Panc1 (cell line): ENCODE measurements at places on chromosomes 16 and 17.

GRCh38 chr17:43984521-43984920 is 19.9 kb upstream of the NAGS start:
- no peak for DNase-seq

GRCh38 chr17:49349541-49349940 is 12.5 kb downstream of the ZNF652 start:
- no peak for DNase-seq

GRCh38 chr16:89711601-89712273 is 9.0 kb downstream of the VPS9D1 start:
- no peak for DNase-seq

- no peak for DNase-seq
Observed at GRCh38 chr17:1040216-1040600, 43.3 kb downstream of the TIMM22 start.

GRCh38 chr17:3909257-3909656 is 7.0 kb downstream of the P2RX1 start:
- DNase-seq, result no peak

GRCh38 chr16:49932946-49933345 is 77.0 kb upstream of the ZNF423 start:
- no peak for DNase-seq

DNA sequence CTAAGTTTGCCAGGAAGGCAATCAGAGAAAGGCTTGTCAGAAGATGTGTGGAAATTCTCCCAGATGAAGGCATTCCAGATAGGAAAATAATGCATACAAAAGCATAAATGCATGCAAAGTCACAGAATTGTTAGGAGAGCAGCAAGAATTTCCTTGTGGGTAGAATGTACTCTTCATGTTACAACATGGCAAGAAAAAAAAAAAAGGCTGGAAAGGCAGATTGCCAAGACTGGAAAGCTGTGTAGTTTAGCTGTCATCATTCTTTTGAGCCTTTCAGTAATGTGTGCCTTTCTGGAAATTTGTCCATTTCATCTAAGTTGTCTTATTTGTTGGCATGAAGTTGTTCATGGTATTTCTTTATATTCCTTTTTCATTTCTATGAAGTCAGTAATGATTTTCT is 71.0 kb upstream of the EFCAB3 start:
- no peak for DNase-seq

- no peak for DNase-seq
Observed at GRCh38 chr16:48432136-48432535, 46.9 kb upstream of the SIAH1 start.

DNA sequence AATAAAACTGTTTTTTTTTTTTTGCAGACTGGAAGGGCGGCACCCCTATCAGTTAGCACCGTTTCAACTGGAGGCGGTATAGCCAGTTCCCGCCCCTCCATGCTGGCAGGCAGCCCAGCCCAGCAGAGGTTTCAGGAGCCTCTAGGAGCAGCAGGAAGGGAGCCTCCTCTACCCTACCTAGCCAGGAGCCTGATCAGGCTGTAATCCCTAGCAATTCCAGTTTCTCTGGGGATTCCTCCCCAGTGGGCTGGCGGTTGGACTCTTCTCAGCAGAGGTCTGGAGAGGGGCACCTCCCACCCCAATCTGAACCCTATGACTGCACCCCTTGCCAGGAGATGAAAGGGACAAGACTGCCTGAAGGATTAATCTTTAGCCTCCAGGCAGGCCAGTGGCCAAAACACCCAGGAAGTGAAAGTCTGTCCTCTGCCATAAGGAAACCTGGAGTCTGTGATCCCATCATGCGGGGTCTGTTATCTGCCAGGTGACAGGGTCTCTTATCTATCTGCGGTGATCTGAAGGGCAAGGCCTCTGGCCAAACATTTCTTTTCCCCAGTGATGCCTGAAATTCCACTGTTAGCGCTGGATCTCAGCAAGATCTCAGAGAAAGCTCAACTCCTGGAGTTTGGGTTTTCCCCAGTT is 4.9 kb upstream of the CDH1 start:
- no peak for DNase-seq

- no peak for DNase-seq
Observed at GRCh38 chr16:56102183-56102686, 89.1 kb upstream of the GNAO1 start.

DNA sequence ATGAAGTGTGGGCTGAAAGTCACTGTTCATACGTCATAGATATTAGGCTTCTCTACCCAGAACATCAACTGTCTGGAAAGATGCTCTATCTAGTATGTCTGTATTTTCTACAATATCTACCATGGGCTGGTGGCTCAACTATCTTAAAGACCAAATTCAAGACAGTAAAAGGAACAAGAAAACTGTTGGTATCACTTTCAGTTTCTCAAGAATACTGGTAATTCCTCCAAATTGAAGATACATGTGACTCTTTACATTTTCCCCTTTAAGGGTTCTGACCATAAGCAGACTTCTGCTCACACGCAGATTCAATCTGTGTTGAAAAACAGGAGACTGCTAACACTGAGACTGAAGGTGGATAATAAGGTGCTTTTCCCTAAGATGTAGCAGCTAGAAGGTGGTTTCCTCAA is 24.2 kb downstream of the XPO6 start:
- no peak for DNase-seq

DNA sequence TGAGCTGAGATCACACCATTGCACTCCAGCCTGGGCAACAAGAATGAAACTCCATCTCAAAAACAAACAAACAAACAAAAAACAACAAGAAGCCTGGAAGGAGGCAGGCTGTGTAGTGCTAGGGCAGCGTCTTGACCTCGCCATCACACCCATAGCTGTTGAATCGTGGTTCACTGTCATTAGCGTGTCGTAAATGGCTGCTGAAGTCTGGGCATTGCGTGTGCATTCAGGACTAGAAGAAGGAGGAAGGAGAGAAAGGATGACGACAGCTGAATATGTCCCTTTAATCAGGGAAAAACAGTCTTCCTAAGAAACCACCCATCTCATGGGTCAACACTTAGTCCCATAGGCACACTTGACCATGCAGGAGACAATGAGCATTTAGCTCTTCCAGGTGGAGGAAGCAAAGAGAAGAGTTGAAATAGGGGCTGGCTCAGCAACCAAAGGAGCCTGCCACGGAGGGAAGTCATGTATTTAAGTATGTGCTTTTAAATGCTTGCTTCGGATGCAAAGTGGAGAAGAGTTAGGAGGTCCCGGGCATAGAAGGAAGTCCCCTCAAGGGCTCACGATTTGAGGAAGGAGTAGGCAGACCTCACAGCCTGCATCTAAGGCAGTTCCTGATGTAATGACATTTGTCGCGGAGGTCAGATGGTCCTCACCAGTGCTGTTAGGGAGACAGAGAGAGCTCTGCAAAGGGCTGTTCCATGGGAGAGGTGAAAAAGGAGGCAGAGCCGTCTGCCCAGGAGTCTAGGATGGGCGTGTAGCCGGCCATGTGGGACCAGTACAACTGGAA is 8.8 kb downstream of the PRSS22 start:
- no peak for DNase-seq

- no peak for DNase-seq
Observed at GRCh38 chr16:78535098-78535497, 435.6 kb downstream of the WWOX start.

GRCh38 chr16:53511084-53511402 is 8.0 kb upstream of the AKTIP start:
- no peak for DNase-seq

GRCh38 chr16:59500601-59501000 is 766.5 kb upstream of the GOT2 start:
- DNase-seq, result no peak

DNA sequence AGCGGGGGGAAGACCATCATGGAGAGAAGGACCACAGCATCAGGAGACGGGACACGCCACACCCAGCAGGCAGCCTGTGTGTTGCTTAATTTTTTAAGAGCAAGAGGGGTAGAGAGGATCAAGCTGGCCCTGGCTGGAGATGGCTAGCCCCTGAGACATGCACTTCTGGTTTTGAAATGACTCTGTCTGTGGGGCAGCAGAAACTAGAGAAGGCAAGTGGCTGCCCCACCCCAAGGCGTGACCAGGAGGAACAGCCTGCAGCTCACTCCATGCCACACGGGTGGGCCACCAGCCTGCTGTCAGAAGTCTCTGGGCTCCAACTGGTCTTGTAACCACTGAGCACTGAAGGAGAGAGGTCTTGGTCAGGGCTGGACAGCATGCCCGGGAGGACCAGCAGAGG is 75.5 kb downstream of the SOCS1 start:
- no peak for DNase-seq

DNA sequence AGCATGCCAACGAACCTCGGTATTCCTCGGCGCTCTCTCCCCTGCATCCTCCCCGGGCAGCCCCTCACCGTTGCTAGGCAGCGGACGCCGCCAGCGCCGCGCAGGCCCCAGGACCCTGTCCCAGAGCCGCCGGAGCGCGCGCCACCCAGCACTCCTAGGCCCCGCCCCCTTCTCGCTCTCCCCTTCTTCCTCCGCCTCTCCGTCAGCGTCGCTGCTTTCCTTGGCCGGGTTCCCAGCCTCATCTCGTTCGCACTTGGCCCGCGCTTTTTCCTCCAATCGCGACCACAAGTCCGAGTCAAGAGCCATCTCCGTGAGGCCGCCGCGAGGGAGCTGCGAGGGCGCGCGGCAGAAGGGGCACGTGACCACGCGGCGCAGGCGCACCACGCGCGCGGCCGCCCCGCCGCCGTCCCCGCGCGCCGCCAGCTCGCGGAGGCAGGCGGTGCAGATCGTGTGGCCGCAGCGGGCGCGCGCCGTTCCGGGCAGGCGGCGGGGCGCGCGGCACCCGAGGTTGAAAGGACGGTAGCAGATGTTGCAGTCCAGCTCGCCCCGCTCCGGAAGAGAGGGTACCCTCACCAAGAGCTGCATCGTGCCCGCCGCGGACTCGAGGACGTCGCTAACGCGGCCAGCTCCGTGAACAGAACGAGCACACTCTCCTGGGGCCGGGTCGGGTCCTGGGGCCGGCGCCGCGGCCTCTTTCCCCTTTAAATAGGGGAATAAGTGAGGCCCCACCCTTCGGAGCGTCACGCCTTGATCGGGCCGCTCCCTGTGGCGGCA is at the start of gene RNF227:
RNF227 (minus strand) TSS at position 679 of the 774 bp plus-strand sequence; CDS start at position 585, 94 bp downstream.
- DNase-seq, result peak; percentile 77

DNA sequence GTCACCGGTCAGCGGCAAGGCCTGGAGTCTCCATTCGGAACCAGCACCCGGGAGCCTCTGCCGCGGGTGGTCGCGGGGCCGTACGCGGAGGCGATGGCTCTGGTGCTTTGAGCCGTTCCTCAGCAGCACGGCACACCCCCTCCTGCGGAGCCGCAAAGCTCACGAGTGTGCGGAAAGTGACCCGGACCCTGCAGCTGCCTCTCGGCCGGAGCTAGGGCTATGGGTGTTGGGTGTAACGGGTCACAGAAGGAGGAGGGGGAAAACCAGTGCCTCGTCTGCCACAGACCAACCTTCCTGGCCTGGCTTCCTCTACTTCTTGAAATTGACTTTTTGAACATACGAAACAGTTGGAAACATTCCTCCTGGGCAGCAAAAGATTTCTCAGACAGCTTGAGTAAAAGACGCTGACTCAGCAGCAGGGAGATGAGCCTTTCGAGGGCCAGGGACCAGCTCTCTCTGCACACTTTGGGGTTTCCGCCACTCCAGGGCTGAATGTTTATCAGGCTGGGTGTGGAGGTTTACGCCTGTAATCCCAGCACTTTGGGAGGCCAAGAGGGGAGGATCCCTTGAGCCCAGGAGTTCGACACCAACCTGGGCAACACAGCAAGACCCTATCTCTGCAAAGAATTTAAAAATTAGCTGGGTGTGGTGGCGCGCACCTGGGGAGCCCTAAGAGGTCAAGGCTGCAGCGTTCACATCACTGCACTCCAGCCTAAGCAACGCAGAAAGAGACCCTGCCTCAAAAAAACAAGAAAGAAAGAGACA is 26.4 kb upstream of the PITPNA start:
- no peak for DNase-seq

DNA sequence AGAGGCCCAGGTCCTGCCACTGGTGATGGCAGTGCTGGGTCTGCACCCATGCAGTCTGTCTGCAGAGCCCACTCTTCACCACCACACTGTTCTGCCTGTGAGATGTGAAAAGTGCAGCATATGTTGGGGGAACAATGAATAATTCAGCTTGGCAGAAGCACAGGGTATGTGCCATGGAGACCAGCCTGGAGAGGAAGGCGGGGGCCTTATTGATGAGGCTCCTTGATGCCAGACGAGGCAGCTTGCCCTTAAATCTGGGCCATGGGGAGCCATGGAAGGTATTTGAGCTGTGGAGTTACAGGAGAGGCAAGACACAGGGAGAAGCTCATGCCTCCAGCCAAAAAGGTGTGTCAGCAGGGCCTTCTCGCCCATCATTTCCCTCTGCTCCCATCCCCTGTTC is 124.7 kb downstream of the C16orf78 start:
- no peak for DNase-seq

DNA sequence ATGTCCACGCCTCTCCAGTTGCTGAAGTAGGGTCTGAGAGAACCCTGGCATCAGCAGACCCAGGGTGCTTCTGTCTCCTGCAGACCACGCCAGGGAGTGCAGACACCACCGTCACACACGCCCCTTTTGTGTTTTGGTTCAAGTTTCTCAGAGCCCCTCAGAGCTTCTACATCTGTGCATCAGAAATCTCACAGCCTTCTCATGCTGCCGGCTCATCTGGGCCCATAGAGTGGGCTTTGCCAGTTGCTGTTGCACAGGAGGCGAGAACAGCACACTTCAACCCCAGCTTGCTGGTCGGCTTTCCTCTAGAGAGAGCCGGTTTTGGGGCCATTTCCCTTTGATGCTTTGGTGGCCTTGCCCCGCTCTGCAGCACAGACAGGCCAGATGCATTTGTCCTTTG is 60.9 kb downstream of the PDPK1 start:
- no peak for DNase-seq

DNA sequence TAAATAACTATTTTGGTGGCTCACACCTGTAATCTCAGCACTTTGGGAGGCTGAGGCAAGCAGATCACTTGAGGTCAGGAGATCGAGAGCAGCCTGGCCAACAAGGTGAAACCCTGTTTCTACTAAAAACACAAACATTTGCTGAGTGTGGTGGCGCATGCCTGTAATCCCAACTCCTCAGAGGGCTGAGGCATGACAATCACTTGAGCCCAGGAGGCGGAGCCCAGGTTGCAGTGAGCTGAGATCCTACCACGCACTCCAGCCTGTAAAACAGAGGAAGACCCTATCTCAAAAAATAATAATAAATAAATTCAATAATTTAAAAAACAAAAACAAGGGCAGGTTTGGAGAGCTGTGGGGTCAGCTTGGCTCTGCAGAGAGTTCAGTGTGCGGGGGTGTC is 5.7 kb upstream of the SLC4A1 start:
- no peak for DNase-seq

GRCh38 chr17:59671386-59671785 is 35.8 kb downstream of the PTRH2 start:
- no peak for DNase-seq

DNA sequence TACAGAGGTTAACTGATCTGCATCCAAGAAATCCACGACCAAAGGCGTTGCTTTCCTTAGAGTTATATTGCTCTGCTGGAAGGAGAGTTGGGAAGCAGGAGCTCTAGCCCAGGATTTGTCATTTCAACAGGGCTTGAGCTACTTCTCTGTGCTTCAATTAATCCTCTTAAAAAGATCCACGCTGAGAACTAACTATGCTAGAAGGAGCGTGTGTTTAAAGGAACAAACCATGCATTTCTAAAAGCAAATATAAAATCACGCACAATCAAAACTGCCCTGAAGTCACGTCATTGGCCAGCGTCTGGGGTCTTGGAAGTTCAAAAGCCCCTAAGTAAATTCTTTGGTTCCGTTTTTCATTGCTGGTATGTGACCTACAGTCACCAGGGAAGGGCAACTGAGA is 1.1 kb downstream of the ARL6IP1 start:
- no peak for DNase-seq

GRCh38 chr17:51954232-51954765 is 204.2 kb downstream of the CA10 start:
- DNase-seq, result no peak

GRCh38 chr16:662597-662996 is 5.3 kb upstream of the RHOT2 start:
- no peak for DNase-seq

GRCh38 chr17:34899643-34900291 is 61.5 kb downstream of the CCT6B start:
- no peak for DNase-seq
